Stimulated activated CD8-positive, alpha-beta memory T cell treated with anti-CD3 and anti-CD28 coated beads, Interleukin-15, amount 100 ng/mL, for 1 hour (primary cell): ENCODE measurements at places on chromosomes 1 and 21.

- DNase-seq: no peak
Measured at GRCh38 chr1:26278303-26278702, 1.6 kb upstream of the SH3BGRL3 start.

- no peak for DNase-seq
Measured at GRCh38 chr1:182330303-182330702, 61.3 kb downstream of the GLUL start.

- DNase-seq: no peak
Measured at GRCh38 chr1:233459470-233459945, 132.0 kb downstream of the MAP3K21 start.

DNA sequence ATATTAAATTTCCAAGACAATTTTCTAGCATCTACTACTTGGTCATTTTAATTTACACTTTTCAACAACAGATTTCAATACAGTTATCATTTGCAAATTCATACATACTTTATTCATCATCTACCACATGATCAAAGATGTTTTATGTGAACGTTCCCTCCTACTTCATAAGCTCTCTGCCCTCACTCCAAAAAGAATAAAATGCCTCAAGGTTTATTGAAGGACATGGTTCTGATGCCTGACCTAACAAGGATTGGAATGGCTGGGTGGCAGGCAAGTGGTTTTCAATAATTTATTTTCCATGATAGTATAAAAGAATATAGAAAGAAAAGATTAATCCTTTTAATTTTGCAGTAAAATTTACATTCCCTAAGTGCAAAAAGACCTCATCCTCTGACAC, 5.4 kb downstream of the CDKN2C start:
- DNase-seq: no peak

- DNase-seq: no peak
Measured at GRCh38 chr1:186306533-186306932, 68.5 kb downstream of the TPR start.

DNA sequence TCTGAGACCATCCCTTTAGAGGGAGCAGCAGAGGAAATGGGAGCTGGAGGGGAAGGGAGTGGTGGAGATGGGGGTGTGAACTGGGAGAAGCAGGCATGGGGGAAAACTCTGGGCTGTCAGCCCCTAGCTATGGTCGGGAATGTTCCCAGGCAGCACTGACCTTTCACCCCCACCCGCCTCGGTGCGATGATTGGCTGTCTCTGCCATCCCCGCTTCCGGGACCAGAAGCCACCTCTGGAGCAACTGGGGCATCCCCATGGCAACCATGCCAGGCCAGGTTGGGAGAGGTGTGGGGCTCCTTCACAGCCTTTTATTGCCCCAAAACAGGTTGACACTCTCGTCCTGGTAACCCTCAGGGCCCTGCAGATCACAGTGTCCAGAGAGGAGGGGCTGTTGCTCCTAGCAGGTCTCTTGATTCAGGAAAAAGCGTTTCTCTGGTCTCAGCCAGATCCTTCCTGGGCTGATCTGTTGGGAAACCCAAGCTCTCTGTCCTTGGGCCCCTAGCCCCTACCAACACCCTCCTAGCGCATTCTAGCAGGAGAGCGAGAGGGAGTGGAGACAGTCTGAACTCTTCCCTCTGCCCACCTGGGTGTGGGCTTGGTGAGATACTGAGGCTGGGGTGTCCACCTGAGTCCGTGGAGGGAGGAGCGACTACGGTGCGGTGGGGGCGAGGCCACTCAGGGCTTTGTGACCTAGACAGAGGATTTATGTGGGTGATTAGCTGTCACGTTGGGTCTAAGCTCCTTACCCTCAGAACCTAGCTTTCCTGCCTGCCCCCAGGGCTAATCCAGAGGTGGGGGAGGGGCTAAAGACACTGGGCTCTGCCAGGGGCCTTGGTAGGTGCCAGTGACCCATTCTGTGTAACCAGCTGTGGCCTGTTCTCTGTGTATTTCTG, 12.2 kb upstream of the SLC6A9 start:
- no peak for DNase-seq

DNA sequence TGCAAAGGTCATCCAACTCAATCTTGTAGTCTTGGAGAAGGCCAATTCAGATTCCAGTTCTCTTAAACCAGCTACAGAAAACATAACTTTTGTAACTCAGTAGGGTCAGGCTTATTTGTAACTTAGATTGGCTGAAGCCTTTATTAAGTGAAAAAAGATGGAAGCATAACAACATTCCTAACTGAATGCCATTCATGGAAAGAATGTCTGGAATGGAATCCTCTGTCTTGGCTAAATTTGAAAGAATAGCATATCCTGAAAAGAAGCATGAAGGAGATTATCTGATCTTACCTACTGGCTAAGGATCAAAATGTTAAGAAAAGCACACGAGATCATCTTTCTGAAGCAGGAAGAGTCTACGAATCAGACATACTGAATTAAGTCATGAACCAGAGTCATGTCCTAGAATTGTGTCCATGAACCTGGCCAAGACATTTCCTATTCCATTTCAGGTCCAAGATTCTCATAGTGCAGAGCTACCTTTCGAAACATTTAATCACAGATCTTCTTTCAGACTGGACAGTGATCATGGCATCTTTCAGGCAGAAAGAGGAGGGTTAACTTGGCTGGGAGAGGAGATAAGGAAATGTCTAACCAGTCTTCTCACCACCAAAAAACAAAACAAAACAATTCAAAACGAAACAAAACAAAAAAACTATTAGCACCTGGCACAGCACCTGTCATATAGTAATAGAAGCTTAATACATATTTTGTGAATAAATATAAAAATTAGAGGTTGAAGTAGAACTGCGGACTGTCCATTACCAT, 75.6 kb downstream of the XCL2 start:
- no peak for DNase-seq

- no peak for DNase-seq
Measured at GRCh38 chr1:178574345-178574744, 61.4 kb downstream of the TEX35 start.

DNA sequence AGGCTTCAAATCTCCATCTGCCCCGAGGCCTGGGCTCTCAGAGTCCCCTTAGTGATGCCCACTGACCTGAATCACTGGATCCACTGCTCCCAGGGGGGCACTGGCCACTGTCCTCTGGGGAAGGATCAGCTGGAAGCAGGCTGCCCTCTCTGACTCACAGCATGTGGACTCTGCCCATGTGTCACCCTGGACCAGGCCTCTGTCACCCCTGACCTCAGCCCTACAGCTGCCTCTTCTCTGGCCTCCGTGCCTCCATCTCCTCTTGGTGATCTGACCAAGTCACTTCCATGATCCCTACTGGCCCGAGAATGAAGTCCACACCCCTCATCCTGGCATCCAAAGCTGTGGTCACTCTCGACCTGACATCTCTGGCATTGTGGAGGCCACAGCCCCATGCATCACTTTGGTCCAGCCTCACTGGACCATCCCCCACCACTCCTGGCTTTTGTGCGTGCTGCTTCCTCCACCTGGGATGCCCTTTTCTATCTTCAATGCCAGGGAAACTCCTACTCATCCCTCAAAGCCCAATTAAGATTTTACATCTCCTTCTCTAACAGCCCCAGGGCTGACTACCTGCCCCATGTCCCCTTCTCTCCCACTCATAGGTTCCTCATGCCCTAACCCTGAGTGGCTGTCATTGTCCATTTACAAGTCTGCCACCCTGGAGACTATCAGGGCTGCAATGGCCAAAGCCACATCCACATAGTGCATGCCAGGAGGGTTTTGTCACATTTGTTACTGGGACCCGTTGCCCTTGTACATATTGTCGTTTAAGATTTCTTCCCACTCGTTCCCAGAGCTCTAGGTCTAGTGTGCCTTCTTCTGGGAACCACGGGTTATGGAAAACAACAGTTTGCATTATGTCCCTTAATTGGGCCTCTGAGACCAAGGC, 685.0 kb downstream of the MATN1 start:
- no peak for DNase-seq

DNA sequence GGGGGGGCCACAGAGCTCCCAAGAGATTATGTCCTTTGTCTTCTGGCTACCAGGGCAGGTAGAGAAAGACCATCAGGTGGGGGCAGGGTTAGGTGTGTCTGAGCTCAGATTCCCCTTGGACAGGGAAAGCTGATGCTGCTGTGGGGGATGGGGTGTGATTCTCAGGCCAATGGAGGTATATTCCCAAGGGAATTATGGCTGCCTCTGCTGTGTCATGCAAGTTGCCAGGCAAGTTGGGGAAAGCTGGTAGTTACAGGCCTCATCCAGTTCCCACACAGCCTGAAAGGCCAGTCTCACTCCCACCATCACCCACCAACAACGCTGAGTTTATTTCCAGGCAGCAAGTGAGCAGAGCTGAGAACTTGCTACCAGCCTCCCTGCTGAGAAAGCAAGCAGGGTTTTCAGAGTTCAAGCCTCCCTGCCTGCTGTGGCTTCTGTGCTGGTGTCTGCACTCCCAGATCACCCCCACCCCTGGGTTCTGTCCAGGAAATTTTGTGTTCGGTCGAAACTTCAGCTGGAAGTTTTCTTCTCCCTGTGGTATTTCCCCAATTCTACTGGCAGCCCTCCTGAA, 21.3 kb downstream of the IFI16 start:
- DNase-seq: no peak

DNA sequence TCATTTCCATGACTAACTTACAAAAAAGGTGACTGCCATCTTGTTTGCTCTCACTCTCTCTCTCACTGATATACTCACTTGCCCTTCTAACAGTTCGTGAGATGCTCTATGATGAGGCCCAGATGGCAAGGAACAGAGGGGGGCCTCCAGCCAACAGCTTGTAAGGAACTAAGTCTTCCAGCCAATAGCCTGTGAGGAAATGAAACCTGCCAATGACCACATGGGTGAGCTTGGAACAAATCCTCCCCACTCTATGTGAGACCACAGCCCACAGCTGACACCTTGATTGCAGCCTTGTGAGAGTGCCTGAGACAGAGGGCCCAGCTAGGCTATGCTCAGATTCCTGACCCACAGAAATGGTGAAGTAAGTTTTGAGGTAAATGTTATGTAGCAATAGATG, 153.7 kb downstream of the HHIPL2 start:
- DNase-seq: no peak
